GM23248 (cell line): ENCODE measurements at places on chromosomes 7 and 10. TPM values are rescaled to one million over a fixed set of nuclear protein-coding genes. Genes with fewer than 3 reads are reported as not detected.

MET gene
- 62.3 and 68.8 TPM in 2 replicates for total RNA-seq

GRCh38 chr10:133464582-133465031 lies 10.9 kb downstream of the SCART1 start:
- H3K4me3 ChIP-seq, result no peak overlapping the region
- no peaks in the 10 kb centered on the region for H3K4me1 ChIP-seq
- no peak for DNase-seq
- H3K27me3 ChIP-seq, result no peaks in the 10 kb centered on the region
- H3K36me3 ChIP-seq, result no peaks in the 10 kb centered on the region
- H3K27ac ChIP-seq, result no peak overlapping the region

SPDYE9 gene
- total RNA-seq, result not detected in 2 replicates

C10orf62 gene
- total RNA-seq, result not detected in 2 replicates

GJD4 gene
- not detected in 2 replicates for total RNA-seq

- H3K4me1 ChIP-seq, result no peaks in the 10 kb centered on the region
- H3K36me3 ChIP-seq, result no peaks in the 10 kb centered on the region
- H3K4me3 ChIP-seq, result no peak overlapping the region
- H3K27me3 ChIP-seq, result 0 out of 2 replicates have a peak, but pooled peaks cover 3% of the 10 kb centered on the region
Measured at GRCh38 chr10:3375505-3375904, 202.9 kb upstream of the PITRM1 start.

GRCh38 chr7:76234931-76235441 lies 33.3 kb downstream of the SRRM3 start:
- peak overlapping the region; percentile 65 for H3K4me3 ChIP-seq
- H3K27me3 ChIP-seq, result 0 out of 2 replicates have a peak, but pooled peaks cover 6% of the 10 kb centered on the region
- no peaks in the 10 kb centered on the region for H3K36me3 ChIP-seq
- no peaks in the 10 kb centered on the region for H3K4me1 ChIP-seq
- peak; percentile 90 for DNase-seq
- no peak overlapping the region for H3K27ac ChIP-seq
